ENCODE measurements at places on chromosomes 11 and 22. TPM values are rescaled to one million over a fixed set of nuclear protein-coding genes. Genes with fewer than 3 reads are reported as not detected.

FAM180B gene
- not detected for total RNA-seq

POLR3H gene
- total RNA-seq, result 30.4 TPM

GRIK4 gene
- total RNA-seq, result not detected

POU2AF1 gene
- not detected for total RNA-seq

OR51B5 gene
- total RNA-seq, result 1.7 TPM

CTTN gene
- total RNA-seq, result 244 TPM

C11orf97 gene
- not detected for total RNA-seq
